PC-3 (cell line): ENCODE measurements at places on chromosomes 5 and 9. TPM values are rescaled to one million over a fixed set of nuclear protein-coding genes. Genes with fewer than 3 reads are reported as not detected.
A peak's percentile ranks its signal among the peaks of the same experiment; 100 is the strongest.

DNA sequence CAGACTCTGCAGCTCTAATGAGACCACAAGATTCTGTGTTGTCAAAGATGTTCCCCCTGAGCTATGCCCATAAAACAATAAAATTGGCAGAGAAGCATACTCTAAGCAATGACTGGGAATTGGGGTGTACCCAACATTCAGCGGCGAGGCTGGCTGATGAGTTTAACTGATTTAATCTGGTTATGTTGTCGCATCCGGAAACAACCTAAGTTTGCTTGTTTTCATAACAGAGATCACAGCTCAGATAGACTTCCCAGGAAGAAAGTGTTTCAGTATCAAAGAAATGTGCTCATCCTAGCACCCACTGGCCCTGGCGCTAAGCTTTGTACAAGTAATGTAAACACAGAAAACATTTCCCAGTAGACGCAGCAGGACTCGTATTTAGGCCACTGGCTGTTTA is 7.4 kb downstream of the SEMA5A start:
- no peak for DNase-seq

GRCh38 chr9:112056996-112057395 is 118.1 kb downstream of the SUSD1 start:
- no peak for DNase-seq

DNA sequence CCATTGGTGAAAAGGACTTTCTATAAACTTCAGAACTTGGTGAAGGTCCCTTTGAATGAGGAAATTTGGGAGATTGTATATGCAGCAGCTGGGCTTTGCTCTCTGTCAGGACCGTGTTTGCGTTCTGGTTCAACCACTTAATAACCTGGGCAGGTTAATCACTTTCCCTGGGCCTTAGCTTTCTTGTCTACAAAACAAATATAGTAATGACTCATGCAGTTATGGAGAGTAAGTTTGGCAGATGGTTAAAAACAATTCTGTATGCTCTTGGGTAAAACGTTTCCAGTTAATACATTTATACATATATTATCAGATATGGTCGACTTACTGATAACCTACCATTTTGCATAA is 197.0 kb downstream of the ARHGEF28 start:
- peak; percentile 76 for DNase-seq

DNA sequence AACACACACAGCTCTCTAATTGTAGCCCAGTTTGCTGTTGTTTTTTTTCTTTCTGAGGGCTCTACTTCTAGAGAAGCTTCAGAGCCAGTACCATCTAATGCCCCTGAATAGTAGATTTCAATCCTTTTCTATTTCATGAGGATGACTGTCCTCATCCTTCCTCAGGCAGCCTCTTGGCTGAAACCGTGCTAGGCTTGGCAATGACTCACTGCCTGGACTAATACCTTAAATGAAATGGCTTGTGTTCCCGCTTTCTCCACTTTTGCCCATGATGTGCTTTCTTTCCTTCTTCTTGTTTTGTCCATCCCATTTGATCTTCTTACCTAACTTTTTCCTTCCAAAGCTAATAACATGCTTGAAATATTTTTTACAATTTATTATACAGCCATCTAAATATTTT is 80.1 kb downstream of the ITGA1 start:
- peak; percentile 27 for DNase-seq

DNA sequence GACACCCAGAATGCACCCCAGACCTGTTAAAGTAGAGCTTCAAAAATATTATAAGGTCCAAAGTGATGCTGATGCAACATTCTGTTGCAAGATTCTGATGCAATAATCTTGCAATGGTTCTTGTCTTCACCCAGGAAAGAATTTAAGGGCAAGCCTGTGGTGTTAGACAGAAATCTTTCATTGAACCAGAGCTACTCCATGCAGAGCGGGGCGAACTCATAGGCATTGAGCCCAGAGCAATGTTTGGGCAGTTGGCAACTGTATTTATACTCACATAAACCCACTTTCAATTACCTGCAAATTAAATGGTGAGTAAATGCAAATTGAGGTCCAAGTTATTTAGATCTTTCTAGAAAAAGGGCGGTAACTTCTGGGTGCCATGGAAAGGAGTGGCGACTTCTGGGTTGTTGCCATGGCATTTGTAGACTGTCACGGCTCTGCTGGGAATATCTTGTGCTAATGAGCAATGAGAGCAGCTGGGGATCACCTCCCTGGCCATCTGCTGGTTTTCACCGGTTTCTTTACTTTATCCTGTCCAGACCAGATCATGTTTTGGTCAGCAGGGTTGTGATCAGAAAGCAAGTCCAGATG is 163.4 kb downstream of the ICE1 start:
- DNase-seq = no peak

- DNase-seq = peak; percentile 72
These were observed 11.7 kb downstream of the NIPAL4 start for GRCh38 chr5:157471709-157472108.

DNA sequence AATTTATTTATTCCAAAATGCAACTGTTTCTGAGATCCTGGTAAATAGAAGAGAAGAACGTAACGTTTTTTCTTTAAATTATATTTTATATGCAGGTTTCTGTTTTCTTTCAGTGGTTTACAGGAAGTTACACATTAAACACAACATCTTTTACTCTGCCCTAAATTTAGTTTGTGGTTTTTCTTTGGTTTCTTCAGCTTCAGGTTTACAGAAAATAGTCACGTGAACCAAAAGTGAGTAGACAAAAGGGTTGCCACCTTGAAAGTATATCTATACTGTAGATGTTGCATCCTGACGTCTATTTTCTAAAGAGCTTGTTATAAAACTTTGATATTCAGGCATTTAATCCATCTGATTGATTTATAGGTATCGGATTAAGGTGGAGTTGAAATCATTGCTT is 1236.6 kb downstream of the MAT2B start:
- DNase-seq = no peak

DNA sequence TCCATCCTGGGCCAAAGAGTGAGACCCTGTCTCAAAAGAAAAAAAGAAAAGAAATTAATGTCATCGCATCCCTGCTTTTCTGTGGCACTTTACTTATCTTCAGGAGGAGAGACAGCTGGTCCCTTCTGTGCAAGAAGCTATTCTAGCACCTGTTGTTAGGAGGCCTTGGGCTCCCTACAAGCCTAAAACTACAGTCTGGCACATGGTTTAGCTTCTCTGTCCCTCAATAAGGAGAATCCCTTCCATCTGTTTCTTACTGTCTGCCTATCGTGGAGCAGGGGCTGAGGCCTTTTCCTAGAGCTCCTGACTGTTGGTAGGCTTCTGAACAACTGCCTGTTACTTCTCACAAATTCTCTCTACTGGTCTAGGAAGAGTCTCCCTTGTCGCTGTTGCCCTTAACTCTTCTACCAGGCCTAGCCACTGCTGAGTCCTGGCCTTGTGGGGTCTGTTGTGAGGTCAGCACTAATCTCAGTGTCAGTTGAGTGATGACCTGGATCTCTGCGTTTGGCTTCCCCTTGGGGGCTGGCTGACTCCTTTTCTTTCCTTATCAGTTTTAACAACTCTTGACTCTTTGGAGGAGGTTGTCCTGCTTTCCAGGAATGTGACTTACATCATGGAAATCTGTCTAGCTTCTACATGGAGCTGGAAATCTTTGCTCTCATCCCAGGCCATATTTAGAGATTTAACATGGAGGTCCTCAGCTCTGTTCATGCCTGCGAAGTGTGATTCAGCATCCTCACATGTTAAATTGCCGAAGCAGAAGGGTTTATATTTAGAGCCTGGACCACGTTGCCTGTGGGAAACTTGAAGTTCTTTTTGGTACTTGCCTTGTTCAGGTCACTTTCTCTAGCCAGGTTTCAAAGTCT is 5.7 kb upstream of the GARNL3 start:
- no peak for DNase-seq

- peak; percentile 97 for DNase-seq
These were observed 71.4 kb downstream of the RALGPS1 start for GRCh38 chr9:126985870-126986498.

The HRCT1 gene
- 1.7 TPM in 2 replicates for total RNA-seq
